ENCODE measurements at places on chromosomes 7 and 10.

DNA sequence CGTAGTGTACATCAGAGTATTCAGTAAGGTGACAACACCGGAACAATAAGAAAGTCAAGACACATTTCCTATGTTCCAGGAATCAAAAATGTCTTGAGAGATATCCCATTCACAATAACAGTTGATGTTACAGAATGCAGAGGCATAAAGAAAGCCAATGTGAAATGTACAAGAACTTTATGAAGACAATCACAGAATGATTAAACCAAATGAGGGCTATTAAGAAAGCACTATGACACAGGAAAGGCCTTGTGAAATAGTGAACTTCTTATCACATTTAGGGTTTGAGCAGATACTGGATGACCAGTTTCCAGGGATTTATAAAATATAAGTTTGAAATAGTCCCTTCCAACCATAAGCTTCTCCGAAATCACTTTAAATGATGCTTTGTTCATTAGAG is 52.7 kb downstream of the VWDE start:
- DNase-seq = no peak

- DNase-seq = no peak
These were observed 12.3 kb downstream of the AUTS2 start for GRCh38 chr7:69610374-69611084.

GRCh38 chr7:107560898-107561516 is 2.7 kb downstream of the COG5 start:
- DNase-seq = no peak

DNA sequence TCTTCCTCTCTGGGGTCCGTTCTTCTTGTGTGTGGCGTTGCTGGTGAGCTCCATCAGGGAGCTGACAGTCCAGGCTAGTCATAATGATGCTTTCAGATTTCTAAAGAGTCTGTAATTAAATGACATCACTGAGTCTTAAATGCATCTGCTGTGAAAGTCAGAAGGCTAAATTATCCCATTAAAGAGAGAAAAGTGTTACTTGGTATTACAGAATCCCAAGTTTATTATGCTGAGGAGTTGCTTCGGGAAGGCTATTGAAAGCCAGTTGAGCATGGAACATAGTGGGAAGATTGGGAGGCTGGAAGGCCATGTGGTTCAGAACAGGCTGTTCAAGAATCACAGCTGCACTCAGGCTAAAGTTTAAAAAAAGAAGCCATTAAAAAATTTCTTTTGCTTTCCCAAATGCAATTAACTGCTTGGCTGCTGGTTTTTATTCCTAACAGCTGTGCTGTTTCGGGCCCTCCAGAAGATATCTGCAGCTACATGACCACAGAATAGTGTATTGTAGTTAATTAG is 342.6 kb upstream of the LRGUK start:
- DNase-seq = peak; percentile 35

GRCh38 chr10:117259279-117259678 is 18.4 kb downstream of the SLC18A2 start:
- DNase-seq = no peak

GRCh38 chr7:39937366-39938153 is 12.5 kb upstream of the CDK13 start:
- no peak for DNase-seq

DNA sequence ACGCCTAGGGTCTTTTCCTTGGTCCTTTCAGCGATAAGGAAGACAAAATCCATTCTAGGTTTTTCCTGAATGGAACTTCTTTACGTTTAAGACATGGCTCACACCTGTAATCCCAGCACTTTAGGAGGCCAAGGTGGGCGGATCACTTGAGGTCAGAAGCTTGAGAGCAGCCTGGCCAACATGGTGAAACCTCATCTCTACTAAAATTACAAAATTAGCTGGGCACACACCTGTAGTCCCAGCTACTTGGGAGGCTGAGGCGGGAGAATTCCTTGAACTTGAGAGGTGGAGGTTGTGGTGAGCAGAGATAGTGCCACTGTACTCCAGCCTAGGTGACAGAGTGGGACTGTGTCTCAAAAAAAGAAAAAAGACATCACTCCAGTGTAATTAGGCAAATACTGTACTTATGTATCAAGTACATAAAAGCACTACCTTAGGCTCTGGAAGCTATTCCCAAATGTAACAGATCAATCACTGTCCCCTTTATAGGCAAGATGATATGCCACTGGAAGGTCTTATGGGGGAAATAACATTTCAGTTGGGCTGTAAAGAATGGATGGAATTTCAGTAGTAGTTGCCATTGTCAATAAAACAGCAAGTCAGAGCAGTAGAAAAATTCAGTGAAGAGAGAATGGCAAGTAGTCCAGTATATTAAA is 5.7 kb downstream of the STK17A start:
- no peak for DNase-seq

DNA sequence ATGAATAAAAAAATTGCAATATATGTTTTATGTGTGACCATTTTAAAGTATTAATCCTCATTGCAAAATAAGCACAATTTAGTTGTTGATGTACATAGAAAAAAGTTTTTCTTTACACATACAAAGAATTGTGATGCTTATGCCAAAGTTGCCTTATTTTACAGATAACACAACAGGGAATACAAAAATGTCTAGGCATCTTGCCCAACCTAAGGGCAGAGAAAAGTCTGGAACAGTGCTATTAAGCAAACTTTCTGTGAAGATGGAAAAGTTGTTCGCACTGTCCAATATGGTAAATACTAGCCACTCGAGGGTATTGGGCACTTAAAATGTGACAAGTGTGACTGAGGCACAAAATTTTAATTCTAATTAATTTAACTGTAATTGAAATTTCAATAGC is 190.2 kb upstream of the HGF start:
- DNase-seq = no peak

DNA sequence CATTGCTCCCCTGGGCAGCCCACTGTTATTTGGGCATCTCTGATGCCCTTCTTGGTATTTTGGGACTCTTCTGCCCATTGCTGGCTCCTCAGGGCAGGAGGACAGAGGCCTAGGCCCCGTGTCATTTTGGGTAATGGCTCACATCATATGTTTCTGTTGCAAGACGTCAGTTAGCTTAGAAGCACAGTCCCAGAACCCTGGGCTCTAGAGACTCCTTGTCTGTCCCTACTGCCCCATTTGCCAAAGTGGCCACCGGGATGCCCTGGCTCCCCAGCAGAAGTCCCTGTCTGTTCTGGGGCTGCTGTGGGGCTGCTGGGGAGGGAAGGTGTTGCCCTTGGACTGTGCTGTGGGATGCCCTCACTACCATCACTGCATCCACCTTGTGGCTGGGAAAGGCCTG is 48.8 kb downstream of the ADCYAP1R1 start:
- no peak for DNase-seq

DNA sequence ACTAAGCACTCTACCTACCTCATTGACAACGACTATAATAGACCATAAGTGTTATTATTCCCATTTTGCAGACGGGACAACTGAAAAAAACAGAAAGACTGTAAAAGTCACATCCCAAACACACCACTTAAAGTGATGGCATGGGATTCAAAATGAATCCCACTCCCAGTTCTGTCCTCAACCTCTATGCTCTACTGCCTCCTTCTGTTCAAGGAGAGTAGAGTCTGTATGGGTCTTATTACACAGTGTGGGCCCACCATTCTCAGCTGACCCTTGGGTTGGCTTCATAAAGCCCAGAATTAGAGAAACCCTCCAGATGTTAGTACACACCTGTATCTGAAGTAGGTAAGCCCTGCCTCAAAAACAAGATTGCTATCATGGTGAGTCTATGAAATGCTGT is 102.2 kb downstream of the GRM8 start:
- no peak for DNase-seq

DNA sequence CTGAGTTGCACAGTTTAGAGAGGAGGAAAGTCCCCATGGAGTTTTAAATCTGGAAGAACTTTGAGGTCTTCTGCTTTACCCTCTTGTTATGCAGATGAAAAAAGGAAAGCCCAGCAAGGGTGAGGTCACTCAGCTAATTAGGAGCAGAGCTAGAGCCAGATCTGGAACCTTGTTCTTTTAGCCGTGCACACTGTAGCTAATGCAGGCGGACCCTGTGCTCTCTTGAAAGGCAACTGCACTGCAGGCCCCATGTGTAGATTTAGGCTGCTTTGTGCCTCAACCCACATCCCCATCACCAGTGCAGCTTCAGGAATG is 63.4 kb downstream of the SYPL1 start:
- no peak for DNase-seq

DNA sequence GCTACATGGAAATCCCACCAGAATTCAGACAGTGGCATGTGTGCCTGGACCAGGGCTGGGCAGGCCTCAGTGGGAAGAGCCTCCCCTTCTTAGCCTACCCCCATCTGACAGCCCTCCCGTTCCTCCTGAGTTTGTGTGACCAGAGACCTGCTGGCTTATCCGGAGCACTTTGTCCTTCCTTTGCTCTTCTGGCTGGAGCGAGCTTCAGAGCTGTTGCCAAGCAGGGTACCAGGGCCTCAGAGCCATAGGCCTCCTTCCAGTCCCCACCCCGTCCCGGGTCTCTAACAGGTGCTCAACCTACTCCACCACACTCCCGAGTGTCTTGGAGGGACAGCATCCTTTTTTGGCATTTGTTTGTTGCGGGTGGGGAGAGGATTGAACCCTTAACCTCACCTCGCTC is 26.5 kb upstream of the TRIM8 start:
- no peak for DNase-seq

GRCh38 chr7:50265968-50266634 is 38.4 kb upstream of the IKZF1 start:
- no peak for DNase-seq

DNA sequence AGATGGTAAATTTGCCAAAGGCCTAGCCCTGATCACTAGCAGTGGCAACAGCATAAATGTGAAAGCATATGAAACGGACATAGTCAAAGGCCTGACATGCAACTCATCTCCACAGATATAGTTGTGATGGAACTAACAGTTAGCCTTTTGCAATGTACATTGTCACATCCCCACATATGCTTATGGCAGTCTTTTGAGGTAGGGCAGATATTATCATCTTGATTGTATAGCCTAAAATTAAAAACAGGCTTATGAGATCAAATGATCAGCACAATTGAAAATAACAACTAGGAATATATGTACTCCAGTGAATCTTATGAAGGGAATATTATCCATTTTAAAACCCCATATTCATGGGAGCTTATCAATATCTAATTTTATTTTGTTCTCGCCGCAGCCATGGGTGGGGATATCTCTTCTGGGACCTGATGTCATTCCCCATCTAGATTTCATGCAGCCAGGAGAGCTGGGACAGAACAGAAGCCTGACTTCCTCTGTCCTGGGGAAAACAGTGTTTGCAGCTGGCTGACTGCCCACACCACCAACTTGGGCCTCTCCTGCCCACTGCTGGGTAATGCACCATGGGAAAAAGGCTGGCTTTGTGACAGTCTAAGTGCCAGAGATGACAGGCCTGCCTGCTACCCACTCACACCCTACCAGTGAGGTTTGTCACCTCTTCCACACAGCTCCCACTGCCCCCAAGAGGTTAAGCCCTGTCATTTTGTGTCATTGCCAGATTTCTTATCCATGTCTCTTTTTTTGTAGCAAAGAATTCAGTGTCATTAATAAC is 180.2 kb upstream of the FZD1 start:
- DNase-seq = no peak

GRCh38 chr10:116766241-116766827 is 24.0 kb upstream of the HSPA12A start:
- no peak for DNase-seq

GRCh38 chr7:42883950-42884349 is 27.9 kb downstream of the C7orf25 start:
- DNase-seq = peak; percentile 11

GRCh38 chr10:133295426-133296320 is 13.0 kb downstream of the TUBGCP2 start:
- no peak for DNase-seq

DNA sequence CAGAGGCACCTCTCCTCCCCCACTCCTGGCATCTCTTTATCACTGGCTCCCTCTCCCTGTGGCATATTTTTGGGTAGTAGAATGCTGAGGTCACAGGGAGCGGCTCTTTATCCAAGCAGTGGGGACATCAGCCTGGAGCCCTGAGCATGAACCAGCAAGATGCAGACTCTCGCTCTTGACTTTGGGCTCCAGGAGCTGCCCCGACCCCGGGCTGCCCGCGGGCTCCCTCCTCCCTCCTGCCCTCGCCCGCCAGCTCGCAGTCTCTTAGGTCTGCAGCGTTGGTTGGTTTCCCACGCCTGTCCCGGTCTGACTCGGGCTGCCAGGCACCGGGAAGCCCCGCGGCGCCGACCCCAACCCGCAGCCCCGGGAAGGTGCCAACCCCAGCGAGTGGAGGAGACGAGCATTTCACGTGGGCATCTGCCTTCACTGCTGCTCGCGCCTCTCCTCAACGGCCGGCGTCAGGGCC is 1.3 kb downstream of the INSYN2A start:
- DNase-seq = no peak
